ENCODE measurements at places on chromosomes 12 and 14.

- DNase-seq: peak; percentile 90
These were observed 37.9 kb upstream of the DLK1 start for GRCh38 chr14:100688598-100689461.

DNA sequence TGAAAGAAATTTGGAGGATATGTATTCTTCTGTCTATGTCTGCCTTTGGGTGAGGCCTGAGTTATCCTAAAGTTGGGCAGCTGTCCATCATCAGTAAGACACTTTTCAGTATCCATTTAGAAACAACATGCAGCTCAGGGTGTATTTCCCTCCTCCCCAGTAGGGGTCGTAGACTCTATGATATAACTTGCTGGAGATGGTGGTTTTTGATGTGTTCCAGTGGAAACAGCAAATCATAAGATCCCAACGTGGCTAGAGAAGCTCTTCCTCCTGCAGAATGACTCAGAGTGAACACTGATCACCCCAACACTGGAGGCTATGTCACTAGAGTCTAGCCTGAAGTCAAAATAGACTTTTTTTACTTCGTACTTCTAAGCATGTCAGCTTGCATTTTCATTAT, 331.6 kb upstream of the STXBP6 start:
- DNase-seq: peak; percentile 71

DNA sequence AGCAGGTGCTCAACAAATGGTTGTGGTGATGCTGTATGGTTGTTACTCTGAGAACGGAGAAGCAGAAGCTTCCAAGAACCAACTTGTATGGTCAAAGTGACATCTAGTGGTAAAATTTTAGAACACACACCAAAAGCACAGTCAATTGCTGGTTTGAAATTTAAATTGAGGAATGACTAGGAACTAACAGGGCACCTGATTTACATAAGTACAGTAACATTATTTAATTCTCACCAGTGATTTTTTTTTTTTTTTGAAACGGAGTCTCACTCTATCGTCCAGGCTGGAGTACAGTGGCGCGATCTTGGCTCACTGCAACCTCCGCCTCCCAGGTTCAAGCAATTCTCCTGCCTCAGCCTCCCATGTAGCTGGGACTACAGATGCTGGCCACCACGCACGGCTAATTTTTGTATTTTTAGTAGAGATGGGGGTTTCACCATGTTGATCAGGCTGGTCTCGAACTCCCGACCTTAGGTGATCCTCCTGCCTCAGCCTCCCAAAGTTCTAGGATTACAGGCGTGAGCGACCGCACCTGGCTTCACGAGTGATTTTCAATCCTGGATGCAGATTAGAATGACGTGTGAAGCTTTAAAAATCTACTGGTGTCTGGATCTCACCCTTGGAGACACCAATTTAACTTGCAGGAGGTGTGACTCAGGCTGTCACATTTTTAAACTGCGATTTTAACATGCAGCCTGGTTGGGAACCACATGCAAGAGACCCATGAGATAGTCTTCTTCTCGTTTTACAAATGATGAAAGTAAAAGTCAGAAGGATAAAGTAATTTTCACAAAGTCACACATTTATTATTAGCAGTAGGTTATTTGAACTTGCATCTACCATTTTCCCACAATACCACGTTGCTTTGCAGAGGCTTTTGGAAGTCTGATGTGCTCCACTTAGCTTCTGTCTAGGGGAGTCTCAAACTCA, 14.1 kb upstream of the NUMB start:
- DNase-seq: peak; percentile 83

DNA sequence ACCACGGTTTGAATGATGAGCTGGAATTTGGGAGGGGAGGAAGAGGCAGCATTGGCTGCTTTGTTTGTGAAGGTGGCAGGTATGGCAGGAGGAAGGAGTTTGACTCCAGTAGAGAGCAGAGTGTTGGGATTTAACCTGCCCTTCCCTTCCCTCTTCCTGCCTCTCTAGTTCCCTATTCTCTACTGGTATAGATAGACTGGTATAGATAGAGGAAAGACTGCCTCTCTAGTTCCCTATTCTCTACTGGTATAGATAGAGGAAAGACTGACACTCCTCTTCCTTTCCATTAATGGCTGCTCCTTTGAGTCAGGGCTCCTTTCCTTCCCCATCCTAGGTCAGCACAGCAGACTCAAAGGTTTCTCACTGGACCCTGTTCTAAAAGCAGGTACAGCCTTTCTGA, 8.4 kb upstream of the SYCP3 start:
- DNase-seq: no peak

DNA sequence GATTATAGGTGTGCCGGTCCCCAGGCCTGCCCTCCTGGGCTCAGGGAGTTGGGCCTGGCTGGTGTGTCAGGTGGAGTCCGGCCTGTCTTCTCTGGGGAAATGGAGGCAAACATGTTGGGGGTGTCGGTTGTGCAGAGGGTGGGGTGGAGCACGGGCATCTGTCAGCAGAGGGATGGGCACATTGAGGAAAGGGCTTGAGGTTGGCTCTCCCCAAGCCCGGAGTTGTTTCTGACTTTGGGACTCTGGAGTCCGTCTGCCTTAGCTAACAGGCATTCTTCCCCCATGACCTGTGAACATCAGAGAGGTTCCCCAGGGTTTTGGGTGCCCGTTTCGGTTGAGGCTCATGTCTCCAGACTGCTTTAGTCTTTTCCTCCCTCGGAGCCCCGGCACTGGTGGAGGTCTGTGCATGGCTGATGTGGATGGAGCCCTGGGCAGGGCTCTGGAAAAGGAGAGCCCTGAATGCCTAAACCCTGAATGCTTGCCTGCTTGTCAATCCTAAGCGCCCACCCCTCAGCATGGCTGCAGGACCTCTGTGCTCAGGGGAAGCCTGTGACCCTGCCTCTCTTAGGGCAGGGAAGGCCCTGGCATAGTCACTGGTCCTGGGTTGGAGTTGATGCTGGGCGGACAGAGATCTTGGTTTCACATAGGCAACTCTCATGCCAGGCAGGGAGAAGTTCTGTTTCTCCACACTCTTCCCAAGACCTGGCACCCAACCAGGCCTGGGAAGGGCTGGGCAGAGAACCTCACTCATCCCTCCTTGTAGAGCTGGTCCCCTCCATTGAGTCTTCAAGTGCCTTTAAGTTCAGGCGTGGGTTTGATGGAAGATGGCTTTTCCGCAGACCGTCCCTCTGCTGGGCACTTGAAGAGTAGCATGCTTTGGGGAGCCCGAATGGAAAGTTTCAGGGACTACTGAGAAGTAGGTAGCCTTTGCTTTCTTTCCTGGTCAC, 12.9 kb downstream of the NYNRIN start:
- peak; percentile 48 for DNase-seq

DNA sequence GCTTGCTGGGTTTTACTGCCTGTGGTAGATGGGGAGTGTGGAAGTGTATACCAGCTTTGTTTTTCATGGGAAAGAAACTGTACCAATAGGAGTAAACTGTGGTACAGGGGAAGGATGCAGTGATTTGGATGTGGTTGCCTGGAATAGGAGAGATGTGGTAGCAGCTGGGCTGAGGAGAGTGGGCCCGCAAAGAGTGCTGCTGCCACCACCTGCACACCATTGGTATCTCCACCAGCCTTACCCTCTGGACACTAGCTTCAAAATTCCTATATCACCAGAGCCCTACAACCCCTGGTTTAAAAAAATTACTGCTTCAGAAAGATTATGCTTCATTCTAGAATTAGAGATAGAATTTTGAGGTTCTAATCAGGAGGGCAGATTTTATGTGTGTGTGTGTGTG, 53.6 kb downstream of the AKAP6 start:
- DNase-seq: peak; percentile 11

- DNase-seq: no peak
These were observed 14.4 kb upstream of the TCP11L2 start for GRCh38 chr12:106288101-106288493.

DNA sequence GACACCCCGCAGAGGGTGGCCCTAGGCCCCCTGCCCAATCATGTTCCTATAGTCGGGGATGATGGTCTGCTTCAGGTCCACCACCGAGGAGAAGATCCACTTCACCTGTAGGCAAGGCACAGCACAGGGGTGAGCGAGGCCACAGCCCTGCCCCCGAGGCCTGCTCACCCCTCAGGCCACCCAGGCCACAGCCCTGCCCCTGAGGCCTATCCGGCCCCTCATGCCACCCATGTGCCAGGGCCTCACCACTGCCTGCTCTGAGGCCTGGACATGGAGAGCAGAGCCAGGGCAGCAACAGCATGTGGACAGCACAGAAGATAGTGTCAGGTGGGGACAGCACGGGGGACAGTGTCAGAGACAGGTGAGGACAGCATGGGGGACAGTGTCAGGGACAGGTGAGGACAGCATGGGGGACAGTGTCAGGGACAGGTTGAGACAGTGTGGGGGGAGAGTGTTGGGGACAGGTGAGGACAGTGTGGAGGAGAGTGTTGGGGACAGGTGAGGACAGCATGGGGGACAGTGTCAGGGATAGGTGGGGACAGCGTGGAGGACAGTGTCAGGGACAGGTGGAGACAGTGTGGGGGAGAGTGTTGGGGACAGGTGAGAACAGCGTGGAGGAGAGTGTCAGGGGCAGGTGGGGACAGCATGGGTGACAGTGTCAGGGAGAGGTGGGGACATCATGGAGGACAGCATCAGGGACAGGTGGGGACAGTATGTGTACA, 239.7 kb downstream of the TMEM121 start:
- DNase-seq: no peak

DNA sequence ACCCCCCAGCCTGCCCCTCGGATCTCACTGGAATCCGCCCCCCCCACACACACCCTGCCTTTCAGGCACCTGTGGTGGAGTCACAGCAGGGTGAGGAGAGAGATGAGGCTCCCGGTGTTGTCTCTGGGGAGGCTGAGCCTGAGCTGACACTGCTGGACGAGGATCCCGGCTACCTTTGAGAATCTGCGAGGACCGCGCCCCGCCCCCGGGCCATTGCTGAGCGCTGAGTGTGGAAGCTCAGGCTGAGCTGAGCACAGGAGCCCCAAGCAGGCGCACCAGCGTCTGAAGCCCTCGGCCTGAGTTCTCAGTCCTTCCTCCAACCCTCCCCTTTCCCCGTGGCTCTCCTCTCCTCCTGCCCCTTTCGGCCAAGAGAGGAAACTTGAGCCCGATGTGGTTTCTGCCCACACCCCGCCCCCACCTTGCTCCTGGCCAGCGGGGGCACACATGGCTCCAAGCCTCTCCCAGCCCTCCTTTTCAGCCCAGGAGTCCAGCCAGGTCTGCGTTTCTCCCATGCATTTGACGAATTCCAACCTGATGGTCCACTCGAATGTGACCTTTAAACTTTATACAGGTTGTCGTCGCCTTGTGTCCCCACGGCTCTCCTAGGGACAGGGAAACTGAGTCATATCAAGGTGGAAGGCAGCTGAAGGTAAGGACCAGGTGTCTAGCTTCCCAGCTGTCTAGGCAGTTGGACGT, at the start of gene NFE2:
Gene NFE2, minus strand, starts transcription at position 284 of the 696 bp plus-strand sequence. CDS start 5,767 bp downstream, outside the sequence.
- no peak for DNase-seq
